ENCODE measurements at places on chromosomes 6 and 20.

- no peak for DNase-seq
These were observed 204.0 kb upstream of the MOCS1 start for GRCh38 chr6:40138273-40138720.

DNA sequence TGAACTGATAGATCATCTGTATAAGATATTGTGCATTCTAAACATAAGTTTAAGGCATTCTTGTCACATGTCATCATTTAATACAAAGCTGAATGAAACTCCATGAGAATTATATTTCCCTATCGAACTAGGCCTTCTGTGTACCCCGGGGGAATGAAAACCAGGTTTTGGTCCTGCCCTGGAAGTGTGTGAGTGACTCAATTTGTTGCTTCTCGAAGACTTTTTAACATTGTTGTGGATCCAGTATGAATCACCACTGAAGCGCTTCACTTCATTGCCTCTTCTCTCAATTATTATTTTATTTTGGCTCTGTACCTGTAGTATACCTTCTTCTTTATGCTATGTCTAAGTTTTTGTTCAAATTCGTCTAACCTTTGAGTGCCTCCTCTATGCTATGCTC lies 150.8 kb downstream of the GRIK2 start:
- no peak for DNase-seq

DNA sequence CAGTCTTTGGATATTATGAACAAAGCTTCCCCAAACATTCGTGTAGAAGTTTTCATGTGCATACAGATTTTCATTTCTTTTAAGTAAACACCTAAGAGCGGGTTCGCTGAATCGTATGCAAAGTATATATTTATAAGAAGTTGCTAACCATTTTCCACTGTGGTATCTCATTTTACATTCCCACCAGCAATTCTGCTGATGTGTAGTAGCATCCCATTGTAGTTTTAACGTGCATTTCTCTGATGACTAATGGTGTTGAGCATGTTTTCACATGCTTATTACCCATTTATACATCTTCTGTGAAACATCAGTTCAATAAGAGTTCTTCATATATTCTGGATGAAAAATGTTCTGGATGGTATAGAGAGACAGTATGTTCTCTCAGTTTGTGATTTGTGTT lies 97.4 kb downstream of the IYD start:
- no peak for DNase-seq

- no peak for DNase-seq
These were observed 101.4 kb upstream of the PTPN1 start for GRCh38 chr20:50408526-50409364.

DNA sequence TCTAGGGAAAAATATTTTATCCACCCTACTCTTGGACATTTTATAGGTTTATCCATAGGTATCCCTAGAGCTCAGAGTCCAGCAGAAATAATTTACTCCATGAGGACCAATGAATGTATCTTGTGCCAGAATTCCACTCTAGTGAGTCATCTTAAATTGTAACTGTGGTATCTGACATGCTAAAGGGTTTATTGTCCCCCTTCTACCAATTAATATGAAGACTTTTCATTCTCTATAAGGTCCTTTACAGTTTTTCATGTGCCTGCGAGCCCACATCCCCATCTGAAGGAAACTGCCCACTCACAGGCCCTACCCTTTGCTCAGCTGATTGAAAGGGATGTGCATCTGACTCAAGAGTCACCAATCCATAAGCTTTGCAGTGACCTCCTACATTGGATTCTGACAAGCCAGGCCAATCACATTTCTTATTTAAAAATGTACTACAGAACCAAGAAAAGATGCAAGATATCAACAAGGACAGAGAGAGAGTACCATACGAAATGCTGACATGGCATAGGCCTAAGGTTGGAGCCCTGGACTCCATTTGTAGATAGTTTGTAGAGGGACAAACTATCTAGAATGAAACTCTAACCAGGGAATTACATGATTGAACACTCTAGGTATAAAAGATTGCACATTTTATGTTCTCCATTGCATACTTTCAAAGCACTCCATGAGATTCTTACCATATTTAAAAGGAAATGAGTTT lies 93.4 kb upstream of the DEFB112 start:
- DNase-seq, result no peak

- peak; percentile 72 for DNase-seq
These were observed 2.0 kb upstream of the PLCG1 start for GRCh38 chr20:41135187-41135887.

- no peak for DNase-seq
These were observed 73.5 kb downstream of the ADTRP start for GRCh38 chr6:11705069-11705468.

DNA sequence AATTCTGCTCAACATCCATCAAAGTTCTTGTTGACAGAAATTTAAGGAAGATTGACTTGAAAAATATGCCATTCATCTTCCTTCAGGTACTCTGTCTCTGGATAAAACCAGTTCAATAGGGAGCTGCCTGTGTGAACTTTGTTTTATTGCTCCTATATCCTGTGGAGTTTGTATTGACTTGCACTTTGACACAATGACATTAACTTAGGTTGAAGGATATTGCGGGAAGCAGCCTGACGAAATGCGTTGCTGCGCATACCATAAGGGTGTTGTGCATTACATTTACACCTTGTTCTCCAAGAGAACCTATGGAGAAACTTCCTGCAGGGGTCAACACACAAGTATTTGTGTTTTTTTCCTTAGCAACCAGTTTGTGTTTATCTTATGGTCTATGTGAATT lies 185.4 kb upstream of the GRIK2 start:
- no peak for DNase-seq

DNA sequence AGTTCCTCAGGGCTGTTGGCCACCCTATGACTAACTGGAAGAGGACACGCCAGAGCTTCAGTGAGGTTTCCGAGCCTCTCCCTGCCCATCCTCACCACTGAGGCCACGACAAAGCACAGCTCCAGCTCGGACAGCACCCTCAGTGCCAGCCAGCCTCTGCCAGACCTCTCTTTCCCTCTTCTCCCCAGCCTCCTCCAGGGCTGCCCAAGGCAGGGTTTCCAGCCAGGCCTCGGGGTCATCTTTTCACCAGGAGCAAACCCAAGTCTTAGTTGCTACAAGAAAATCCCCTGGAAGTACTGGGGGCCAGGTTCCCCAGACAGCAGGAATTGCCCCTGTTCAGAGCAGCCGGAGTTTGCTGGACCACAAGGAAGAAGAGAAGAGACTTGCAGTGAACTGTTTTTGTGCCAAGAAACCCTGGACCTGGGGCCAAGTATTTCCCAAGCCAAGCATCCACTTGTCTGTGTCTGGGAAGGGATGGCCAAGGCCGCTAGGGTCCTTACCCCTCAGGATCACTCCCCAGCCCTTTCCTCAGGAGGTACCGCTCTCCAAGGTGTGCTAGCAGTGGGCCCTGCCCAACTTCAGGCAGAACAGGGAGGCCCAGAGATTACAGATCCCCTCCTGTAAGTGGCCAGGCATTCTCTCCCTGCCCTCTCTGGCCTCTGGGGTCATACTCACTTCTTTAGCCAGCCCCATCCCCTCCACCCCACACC lies 41.6 kb downstream of the PLAGL2 start:
- no peak for DNase-seq

DNA sequence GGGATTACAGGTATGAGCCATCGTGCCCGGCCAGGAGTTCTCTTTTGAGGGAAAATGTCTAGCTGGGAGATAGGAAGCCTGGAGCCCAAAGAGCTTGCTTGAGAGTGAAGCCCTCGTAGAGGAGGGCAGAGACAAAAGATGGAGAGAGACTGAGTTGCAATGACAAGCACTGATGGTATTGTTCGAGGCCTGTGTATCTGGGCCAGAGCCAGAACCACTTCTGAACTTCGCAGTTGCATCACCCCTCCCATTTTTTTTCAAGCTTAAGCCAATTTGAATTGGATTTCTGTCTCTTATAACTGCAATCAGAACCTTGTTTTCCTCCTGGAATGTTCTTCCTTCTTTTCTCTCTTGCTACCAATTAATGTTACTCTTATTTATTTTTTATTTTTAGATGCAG lies 83.1 kb downstream of the KCNB1 start:
- DNase-seq, result no peak

DNA sequence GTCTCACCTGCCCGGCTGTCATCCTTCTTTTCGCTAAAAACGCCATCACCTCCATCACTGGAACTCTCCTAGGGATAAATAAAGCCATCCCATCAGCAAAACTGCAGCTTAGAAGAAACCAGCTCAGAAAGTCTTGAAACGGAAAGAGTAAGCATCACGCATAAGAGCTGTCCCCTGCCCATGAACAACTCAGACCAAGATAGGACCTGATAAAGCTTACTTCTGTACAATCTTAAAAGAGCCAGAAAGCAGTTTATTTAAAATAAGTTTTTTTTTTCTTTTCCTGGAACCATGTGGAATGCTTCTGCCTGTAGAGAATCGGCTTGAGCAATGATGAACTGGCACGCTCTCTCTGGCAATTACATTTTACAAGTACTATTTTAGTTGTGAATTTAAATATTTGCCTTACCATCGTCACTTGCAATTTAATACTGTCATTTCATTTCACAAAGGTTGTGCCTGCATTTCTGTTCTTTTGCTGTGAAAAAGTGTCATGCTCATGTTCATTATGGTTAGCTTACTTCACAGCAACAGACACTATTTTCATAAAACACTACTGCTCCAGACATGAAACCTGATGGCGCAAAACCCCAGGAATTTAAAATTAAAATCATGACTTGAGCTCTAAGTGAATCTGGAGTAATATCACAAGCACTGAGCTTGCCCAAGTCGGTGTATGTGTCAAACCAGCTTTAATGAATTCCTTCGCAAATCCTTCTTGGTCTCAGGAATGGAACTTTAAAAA lies 59.6 kb upstream of the EMILIN3 start:
- no peak for DNase-seq

DNA sequence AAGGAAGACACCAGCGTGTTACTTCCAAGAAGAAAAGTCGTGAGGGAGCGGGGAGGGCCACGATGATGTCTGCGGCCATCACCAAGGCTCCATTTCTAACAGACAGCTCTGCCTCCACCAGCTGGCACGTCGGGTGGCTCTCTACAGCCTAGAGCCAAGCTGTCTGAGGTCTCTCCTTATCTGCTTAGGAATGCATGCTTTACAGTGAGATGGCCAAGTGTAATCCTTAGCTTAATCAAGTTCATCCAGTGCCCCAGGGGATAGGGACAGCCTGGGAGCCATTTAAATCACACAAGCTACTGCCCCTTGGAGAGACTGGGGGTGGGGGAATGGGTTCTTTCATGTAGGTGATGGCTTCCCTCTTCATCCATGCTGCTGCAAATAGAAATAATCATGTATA lies 213.8 kb upstream of the CST7 start:
- no peak for DNase-seq

GRCh38 chr6:153963352-153963751 lies 75.7 kb upstream of the OPRM1 start:
- no peak for DNase-seq

DNA sequence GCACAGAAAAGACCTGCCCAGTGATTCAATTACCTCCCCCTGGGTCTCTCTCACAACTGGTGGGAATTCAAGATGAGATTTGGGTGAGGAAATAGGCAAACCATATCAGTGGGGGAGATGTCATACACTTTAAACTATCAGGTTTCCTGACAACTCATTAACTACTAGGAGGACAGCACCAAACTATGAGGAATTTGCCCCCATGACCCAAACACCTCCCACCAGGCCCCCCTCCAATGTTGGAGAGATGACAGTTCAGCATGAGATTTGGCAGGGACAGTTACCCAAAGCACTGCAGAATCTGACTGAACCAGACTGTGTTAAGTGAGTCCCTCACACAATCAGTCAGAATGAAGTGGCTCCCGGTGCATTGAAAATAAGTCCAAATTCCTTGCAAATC lies 148.0 kb downstream of the TTLL2 start:
- DNase-seq, result no peak

- no peak for DNase-seq
These were observed at the start of gene GRM4 for GRCh38 chr6:34146021-34146782. GRM4 (minus strand) TSS chr6:34146087; CDS start chr6:34133496, 12,591 bp downstream.

DNA sequence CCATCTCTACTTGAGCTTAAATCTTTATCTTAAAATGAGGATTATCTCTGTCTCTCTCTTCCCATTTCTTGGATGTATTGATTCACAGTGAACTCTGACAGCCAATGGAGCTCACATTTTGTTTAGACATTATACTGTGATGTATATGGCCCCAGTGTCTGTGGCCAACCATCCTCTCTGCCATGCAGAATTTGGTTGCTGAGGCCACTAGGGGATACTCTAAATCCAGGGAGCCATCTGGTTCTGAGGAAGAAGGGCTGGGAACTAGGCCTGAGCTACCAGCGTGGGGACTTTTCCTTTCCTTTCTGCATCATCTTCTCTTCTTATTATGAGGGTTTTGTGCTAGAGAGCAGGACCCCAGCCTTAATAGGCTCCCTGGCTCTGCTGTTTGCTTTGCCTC lies 59.1 kb upstream of the RIPOR2 start:
- no peak for DNase-seq

DNA sequence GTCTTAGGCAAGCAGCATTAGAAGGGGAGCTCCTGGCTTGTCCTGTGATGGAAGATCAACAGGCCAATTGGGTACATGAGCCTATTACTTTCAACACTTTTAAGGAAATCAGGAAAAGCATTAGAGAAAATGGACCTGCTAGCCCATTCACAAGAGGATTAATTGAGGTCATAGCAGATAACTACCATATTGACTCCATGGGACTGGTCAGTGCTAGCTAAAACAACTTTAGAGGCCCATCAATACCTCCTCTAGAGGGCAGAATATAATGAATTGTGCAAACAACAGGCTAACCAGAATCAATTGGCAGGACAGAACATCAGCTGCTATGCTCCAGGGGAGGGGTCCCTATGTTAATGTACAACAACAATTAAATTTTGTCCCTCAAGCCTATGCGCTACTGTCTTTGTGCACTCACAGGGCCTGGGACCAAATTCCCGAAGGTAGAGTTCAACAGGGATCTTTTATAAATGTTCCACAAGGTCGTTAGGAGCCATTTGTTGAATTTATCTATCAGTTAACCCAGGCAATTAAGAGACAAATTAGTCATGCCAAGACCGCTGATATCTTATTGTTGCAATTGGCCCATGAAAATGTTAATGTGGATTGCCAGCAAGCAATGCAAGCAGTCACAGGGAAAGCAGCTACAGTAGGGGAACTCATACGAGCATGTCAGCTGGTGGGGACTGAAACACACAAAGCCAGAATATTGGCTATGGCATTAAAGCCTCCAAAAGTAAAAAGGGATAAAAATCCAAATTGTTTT lies 106.6 kb upstream of the BTN3A2 start:
- DNase-seq, result no peak
